ENCODE measurements at places on chromosomes 1 and 21.

- DNase-seq, result no peak
Observed at GRCh38 chr1:100219883-100220282, 29.8 kb downstream of the DBT start.

- DNase-seq, result no peak
Observed at GRCh38 chr1:177333936-177334595, 163.3 kb downstream of the BRINP2 start.

DNA sequence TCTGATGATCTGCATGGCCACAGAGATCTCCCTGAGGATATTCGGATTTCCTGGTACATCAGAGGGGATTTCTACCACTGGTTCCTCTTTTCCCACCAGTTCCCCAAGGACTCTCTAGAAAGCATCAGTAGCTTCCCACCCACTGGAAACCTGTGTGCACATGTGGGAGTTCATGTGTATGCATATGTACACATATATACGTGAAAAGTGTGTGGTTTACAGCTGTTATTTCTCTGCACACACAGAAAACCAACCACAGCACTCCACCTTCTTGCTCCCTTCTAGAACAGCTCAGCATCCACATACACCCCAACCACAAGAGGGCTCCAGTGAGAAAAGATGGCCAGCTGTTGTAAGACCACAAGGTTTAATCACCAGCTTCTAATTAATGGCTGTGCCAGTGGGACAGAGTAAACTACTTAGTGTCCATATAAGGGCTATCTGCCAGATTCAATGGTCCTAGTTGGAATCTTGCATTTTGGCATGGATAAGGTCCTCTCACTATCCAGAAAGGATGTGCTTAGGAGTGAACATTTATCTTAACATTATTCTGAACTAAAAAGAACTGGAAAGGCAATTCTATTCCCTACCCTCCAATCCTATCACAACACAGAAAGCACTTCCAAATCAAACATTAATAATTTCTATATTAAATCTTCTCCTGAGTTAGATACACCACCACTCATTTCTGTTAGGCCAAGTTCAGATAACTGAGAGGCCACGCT, 24.1 kb downstream of the GPR3 start:
- no peak for DNase-seq

GRCh38 chr1:177479600-177479999, 308.8 kb downstream of the BRINP2 start:
- no peak for DNase-seq

DNA sequence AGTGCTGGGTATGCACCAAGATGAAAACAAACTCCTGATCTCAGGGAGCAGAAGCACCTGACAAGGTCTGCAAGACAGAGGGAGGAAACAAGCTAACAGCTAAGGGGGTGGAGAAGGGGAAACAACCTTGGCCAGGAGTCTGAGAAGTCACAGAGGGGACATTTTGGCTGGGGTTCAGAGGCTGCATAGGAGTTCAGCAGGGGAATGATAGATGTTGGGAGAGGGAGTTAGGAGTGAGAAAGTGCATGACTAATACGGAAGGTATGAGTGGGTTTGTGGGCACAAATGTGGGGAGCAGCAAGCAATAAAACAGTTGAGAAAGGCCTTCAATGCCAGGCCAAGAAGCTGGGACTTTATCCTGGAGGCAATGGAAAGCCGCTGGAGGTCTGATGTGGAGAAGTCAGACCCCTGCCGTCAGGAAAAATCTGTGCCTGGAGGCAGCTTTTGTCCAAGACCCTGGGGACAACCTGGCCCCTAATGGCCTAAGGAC, 16.4 kb downstream of the EPHA2 start:
- no peak for DNase-seq

GRCh38 chr1:69911301-69911801, 294.0 kb downstream of the LRRC40 start:
- no peak for DNase-seq

- no peak for DNase-seq
Observed at GRCh38 chr1:17658837-17659236, 96.3 kb upstream of the ACTL8 start.

DNA sequence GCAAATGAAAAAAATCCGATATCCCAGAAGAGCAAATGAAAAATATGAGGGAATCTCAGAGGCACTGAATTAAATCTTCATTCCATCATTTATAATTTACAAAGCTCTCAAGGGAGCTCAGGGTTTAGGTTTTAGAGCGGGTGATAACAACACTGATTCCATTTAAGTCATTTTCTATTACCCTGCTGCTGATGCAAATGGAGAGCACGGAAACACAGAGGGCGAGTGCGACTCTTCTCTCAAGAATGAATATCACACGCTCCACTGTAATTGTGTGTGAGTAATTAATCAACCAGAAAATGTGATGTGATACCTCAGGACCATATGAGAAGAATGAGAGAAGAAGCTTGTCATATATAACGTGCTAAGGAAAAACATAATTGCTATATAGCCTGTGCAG, 22.7 kb downstream of the CHML start:
- no peak for DNase-seq

DNA sequence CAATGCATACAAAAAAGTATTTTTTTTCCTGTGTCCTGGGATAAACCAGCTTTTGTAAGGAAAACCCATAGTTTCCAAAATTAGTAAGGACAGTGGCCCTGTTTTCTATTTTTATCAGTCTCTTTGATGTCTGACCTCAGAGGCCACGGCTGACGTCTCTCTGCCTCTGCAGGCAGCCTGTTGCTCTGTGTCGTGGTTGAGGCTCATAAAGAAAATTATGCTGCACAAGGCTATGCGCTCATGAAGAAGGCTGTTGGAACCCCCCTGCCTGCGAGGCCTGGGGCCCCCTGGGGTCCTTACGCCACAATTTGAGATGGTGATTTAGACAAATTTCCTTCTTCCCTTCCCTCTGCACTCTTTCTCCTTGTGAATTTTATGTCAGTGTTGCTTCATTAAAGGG, 48.9 kb downstream of the AGPAT3 start:
- DNase-seq, result no peak

DNA sequence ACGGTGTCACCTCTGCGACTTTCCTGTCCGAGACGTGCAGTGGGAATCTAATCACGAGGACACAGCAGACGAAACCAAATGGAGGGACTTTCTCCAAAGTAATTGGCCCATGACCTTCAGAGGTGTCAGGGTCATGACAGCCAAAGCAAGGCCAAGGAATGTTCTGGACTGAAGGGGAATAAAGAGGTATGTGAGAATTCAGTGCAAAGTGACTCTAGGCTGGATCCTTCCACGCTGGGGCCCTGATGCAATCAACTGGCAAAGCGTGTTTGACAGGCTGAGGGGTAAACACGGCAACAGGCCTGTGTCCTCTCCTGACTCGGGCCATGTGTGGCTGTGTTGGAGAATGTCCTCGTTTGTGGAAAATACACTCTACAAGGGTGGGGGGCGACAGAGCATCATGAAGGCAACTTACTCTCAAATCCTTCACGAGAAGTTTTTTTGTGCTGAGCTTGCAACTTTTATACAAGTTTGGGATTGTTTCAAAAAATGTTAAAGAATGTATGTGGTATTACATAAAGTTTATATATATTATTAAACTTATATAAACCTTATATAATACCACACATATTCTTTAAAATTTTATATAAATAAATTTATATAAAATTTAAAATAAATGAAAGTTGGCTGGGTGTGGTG, 1.7 kb downstream of the CFAP74 start:
- no peak for DNase-seq

DNA sequence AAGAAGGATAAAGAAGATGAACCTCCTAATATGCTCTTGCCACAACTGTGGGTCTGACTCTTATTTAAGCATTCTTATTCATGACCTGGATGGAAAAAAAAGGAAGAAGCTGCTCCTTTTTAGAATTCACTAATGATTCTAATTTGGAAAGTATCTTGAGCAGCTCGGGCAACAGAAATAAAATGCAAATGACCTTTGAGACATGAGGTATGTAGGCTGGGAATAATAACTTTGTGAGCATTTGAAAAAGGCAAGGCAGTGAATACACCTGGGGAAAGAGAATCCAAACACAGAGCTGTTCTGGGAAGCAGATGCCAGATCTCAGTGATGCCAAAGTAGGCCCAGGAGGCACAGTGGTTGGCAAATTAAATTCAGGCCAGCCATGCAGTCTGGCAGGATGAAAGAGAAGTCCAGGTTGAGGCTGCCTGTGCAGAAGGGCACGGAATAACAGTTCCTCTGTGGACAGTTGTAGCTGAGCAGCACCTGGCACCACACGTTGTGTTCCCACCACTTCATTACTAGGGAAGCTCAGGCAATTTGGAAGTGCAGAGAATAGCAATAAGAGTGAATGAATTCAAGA, 320.8 kb upstream of the ST6GALNAC5 start:
- no peak for DNase-seq

- DNase-seq, result no peak
Observed at GRCh38 chr1:117802531-117803257, 126.7 kb downstream of the GDAP2 start.

GRCh38 chr1:39127513-39127912, 77.0 kb upstream of the MACF1 start:
- DNase-seq, result no peak

- DNase-seq, result no peak
Observed at GRCh38 chr1:157641177-157641576, 43.3 kb upstream of the FCRL4 start.

- DNase-seq, result no peak
Observed at GRCh38 chr1:54459726-54460191, 53.6 kb upstream of the SSBP3 start.

- no peak for DNase-seq
Observed at GRCh38 chr1:147652306-147652705, 18.0 kb downstream of the ACP6 start.

GRCh38 chr1:214123061-214123784, 135.4 kb downstream of the PROX1 start:
- DNase-seq, result peak; percentile 65

DNA sequence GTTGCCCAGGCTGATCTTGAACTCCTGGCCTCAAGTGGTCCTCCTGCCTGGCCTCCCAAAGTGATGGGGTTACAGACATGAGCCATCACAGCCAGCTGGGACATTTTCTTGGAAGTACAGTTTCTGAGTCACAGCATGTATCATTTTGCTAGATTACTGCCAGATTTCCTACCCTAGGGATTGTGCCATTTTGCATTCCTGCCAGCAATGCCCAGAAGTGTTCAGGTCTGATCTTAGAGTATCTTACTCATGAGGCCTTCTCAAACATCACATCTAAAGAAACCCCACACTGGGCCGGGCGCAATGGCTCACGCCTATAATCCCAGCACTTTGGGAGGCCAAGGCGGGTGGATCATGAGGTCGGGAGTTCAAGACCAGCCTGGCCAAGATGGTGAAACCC, 10.2 kb downstream of the BMP8A start:
- no peak for DNase-seq

GRCh38 chr1:163072658-163073057, 3.5 kb downstream of the RGS4 start:
- DNase-seq, result no peak

- DNase-seq, result no peak
Observed at GRCh38 chr21:44405091-44405947, 50.0 kb upstream of the LRRC3 start.

DNA sequence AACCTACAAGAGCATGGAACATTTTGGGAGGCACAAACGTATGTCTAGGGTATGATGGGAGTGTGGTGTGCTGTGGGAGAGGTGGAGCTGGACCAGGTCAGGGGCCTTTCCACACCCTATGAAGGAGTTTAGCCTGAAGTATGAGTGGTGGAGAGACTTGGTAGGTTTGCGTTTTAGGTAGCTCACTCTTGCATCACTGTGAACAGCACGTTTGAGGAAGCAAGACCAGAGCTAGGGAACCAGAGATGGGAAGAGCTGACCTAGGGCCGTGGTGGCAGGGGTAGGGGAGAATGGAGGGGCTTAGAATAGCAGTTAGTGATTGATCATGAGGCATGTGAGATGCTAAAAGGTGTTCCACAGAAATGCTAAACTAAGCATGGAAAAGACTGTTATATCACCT, 25.1 kb upstream of the ZFP69B start:
- no peak for DNase-seq

DNA sequence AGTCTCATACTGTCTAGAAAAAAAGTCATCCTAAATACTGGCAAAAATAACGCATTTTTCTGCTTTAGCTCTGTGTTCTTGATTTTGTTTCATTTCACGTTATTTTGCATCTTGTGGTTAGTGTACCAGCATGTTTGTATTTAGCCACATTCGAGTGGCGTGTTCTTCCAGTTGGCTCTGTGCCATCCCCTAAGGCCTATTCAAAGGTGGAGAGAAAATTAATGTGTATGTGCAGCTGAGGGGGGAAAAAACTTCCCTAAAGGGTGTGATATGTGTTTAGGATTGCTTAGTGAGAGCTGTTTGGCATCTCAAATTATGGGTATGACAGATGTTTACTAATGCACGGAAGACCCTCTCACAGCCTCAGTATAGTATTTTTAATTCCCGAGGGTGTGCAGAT, 12.1 kb downstream of the DNAJC16 start:
- no peak for DNase-seq

DNA sequence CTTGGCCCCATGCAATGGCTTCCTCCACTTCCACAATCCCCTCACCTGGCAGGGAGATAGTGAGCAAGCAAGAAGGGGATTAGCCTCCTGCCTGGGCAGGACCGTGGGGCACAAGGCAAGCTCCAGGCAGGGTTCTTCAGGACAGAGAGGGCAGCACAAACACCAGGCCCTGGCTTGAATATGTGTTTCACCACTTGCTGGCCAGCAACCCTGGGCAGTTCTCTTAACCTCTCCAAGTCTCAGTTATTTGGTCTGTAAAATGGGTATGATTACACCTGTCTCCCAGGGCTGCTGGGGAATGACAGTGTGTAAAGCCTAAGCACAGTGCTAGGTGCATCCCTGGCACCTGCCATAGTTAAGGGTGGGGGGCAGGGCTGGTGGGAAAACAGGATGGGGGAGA, 31.9 kb downstream of the H3-3A start:
- no peak for DNase-seq

DNA sequence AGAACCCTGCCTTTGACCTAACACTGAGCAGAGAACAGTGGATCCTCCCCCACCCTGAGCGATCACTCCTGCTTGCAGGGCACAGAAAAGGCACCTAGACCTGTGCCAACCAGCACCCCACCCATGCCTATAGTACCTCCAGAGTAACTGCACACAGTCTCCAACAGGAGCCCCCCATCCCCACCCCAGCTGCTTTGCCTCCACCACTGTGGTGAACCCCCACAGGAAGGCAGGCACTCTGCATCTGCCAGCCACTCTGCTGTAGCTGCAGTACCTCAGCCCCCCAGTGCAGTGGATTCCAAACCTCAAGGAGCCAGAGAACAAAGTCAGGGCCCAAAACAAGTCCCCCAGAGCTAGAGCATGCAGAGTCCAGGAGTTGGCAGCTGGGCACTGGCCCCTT, 10.7 kb downstream of the SPATC1L start:
- no peak for DNase-seq

- no peak for DNase-seq
Observed at GRCh38 chr1:83802023-83802422, 196.9 kb downstream of the TTLL7 start.

Data from HuH-7.5 (cell line).